ENCODE measurements at places on chromosomes 1 and 21.

DNA sequence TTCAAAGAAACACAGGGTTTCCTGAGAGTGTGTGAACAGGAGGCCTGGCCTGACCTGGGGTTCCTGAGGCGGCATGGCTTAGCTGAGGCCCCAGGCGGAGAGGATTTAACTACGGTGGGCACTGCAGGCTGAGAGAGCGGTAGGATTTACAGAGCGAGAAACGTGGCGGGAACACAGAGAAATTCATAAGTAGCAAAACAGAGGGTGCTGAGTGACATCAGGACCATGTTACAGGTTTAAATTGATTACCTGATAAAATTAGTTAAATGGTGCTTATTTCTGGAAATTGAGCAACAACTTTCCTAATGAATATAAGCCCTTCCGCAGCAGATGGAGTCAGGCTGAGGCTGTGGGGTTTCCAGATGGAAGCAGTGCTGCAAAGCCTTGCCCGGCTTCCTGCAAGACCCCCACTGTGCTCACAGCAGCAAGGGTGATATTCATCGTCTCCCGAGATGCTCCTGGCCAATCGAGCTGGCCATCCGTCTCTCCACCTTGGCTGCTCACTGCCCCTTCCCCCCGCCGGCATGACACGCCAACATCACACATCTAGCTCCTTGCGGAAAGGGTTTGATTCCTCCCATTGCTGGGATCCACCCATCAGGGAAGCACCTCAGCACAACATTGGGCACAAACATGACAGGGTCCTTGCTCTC is 69.4 kb upstream of the MORC3 start:
- DNase-seq = no peak

- DNase-seq = peak; percentile 74
These were observed 70.7 kb downstream of the PGM1 start for GRCh38 chr1:63663873-63664272.

DNA sequence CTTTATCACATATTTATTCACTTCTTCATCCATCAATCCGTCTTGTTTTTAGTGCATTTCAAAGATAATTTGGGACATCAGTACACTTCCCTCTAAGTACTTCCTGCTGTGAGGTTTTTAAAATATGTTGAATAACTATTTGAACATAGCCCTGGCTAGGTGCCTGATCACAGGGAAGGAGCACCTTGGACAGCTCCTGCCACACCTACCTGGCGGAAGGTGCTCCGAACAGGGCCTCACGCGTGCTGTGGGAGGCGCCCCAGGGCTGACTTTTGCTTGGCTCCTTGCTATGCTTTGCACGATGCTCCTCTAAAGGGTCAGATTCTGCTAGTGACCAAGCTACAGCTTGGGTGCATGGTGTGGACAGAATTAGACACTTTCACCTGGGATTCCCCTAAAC is 4.9 kb upstream of the ATXN7L2 start:
- DNase-seq = no peak

DNA sequence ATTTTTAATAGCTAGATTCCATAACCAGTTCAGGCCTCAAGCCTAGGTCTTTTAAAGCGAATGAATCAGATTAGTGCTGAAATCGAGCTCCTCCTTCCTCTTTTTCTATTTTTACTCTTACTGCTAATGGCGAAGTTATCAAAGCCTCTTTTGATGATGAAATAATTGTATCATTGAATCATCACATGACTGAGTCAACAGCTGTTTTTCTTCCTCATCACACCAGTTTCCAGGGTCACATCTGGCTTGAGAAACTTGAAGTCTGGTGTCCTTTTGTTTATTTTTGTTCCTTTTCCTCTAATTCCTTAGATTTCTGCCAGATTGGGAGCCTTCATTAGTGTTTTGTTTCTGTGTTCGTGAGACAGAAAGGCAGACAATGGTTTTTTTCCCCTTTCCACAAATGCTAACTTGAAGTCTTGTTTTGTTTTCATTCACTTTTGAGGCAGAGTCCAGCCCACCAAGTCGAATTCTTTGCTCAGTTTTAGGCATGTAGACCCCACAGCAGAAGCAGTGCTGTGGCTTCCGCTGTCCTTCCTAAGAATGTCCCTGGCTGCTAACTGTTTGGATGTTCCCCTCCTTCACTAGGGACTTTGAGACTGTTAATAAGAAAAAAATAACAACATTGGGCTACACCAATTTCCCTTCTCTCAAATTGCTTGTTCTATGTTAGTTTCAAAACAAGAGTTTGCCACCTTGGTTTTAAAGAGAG is 51.9 kb upstream of the FMOD start:
- DNase-seq = no peak

DNA sequence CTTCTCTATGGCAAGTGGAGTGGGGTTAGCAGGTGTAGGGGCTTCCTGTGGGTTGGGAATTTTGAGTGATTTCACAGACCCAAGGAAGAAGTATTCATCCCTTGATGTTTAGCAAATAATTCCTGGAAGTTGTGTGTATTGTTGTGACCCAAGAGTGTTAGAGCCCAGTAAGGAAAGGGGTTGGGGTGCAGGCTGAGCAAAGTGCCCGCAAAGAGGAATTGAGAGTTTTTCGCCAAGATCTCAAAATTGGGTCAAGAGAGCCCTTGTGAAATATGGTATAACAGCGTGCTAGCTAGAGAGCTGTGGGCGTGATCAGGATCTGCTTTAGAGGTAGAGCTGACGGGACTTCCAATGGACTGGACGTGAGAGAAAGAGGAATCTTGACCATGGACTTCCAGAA is 73.0 kb upstream of the LAPTM5 start:
- no peak for DNase-seq

DNA sequence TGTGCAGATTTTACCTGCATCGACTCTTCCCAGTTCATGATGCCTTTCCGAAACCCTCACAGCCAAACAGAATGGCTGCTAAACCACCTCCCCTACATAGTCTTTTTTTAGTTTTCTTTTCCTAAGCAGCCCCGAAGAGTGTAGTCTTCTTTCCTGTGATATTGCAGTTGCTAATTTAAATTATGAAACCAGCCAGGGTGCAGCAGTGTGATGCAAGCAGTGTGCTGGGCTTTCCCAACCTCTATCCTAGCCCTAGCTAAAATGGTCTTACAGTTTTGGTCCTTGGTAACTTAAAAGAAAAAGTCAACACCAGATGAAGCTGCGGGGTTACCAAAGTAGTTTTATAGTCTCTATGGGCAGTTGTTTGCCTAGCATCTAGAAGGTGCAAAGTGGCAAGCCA is 82.0 kb upstream of the GCLM start:
- DNase-seq = no peak

- no peak for DNase-seq
These were observed 158.4 kb upstream of the COL6A1 start for GRCh38 chr21:45823100-45823681.

- DNase-seq = peak; percentile 27
These were observed 8.4 kb downstream of the FOXE3 start for GRCh38 chr1:47424336-47424982.

DNA sequence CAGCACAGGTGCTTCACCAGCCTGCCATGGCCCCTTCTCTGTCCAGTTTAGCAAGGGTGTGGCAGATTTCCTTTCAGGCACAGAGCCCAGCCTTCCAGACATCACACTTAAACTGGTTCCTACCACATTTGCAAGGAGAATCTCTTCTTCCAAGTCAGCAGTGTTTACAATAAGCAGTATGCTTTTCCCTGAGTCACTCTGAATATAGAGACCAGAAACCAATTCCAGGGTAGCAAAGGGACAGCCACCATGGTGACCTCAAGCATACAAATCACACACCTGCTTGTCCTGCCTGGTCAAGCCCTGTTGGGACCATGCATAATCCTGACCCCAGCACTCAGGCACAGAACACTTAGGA is 8.7 kb upstream of the CBR3 start:
- DNase-seq = no peak

DNA sequence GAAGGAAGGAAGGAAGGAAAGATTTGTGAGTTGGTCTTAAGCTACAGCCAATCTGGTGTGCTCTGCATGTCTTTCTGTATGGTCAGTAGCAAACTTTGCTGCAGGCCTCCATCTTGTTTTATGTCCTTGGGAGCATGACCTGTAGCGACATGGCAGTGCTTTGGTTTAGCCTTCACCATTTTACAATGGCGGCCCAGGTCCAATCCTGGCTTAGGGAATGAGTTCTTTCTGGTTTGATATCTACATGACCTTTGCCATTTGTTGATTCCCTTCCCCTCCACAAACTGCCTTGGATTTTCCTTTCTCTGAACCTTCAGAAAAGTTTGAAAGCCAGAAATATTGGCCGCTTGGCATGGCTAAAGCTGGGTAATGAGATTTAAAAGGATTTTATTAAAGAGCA is 30.5 kb upstream of the TSPEAR start:
- DNase-seq = no peak

DNA sequence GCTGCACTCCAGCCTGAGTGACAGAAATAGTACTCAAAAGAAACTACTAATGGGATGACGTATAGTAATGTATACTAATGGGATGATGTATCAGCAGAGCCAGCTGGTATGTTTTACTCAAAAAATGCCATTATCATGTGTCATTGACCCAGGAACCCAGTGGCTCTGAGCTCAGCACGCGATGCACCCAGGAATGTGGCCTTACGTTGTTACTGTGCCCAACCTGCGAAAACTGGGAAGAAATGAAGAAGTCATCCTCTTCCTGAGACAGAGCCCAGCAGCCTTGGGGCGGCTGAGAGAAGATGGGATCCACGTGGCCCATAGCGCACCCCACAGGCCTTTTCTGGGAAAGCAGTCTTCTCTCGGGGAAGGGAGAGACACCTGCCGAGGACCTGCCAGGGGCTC is 8.8 kb downstream of the UBE2J2 start:
- DNase-seq = peak; percentile 99

GRCh38 chr1:24900486-24900849 is 29.6 kb downstream of the RUNX3 start:
- DNase-seq = no peak

DNA sequence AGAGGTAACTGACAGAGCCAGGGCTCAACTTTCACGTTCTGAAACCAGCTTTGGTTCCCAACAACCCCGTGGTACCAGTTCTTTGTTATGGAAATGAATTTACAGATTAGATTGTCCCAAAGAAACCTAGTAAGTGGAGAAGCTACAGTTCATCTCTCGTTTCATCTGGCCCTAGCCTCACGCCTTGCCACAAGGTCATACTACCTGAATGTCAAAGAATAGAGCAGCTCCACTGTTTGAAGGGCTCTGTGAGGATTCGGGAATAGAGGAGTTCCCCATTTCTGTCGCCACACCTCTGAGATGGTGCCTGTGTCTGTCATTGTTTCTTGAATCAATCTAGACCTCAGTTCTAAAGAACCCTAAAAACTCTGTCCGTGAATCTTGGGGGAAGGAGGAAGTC is 15.0 kb upstream of the CDC42 start:
- no peak for DNase-seq

DNA sequence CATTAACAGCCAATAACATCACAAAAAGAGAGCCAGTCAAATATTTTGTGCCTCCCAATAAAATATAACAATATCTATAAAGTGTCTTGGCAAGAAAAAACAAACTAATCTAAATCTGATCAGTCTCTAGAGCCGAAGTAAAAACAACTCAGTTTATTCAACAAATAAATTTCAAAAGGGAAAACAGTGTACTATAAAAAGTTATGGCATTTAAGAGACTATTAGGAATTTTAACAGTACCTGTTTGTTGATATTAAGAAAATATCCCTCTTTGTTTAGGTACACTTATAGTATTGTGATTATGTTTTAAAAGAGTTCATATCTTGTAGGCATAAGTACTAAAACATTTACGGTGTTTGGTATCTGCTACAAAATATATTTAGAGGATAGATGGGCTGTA is 36.6 kb upstream of the C1orf53 start:
- no peak for DNase-seq

- no peak for DNase-seq
These were observed 146.4 kb downstream of the FOXD2 start for GRCh38 chr1:47584249-47584648.

- DNase-seq = no peak
These were observed 332.1 kb downstream of the RRAGC start for GRCh38 chr1:38527373-38527966.

- no peak for DNase-seq
These were observed 57.2 kb upstream of the RUNX1 start for GRCh38 chr21:35106246-35106835.

GRCh38 chr21:38989379-38989744 is 183.6 kb downstream of the ETS2 start:
- DNase-seq = no peak

DNA sequence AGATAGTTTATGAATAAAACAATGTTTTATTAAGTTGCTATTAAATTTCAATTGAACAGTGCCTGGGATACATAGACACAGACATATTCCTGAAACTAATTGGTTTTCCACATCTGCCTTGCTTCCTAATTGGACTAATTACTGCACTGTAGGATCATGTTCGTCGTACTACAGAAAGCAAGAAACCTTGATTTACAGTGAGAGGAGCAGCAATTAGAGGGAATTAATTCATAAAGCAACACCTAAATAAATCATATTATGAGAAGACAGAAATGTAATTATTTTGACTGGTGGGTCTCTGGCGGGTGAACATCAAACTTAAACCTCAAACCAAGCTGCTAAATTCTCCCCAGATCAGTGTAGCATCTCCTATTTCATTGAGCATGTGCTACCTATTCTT is 124.6 kb upstream of the CAMK1G start:
- DNase-seq = no peak

DNA sequence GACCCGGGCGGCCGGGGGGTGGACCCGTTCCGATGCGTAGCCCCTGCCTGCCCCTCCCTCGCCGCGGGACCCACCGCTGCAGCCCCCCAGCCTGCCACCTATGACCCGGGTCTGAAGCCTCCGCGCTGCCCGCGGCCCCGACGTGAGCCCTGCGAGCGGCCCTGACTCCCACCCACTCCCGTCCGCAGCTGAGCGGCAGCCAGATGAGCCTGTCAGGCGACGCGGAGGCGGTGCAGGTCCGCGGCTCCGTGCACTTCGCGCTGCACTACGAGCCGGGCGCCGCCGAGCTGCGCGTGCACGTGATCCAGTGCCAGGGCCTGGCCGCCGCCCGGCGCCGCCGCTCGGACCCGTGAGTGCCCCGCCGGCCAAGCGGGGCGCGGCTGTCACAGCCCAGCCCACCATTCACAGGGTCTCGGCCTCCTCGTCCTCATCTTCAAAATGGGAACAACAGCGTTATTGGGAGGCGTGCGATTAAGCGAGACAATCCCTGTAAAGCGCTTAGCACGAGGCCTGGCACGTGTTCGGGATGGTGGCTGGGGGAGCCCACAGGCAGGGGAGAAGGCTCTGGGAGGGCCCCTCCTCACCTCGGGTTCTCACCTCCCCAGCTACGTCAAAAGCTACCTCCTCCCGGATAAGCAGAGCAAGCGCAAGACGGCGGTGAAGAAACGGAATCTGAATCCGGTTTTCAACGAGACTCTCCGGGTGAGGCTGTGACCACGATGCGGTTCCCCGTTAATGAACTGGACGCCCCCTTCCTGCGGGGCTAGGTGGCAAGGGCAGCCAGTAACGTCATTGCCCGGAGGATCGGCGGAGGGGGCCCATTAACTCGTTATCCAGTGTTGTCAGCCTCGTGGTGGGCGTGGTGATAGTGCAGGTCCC is 8.2 kb downstream of the SYTL1 start:
- DNase-seq = no peak

GRCh38 chr21:28089599-28090441 is 902.9 kb downstream of the LTN1 start:
- peak; percentile 30 for DNase-seq

DNA sequence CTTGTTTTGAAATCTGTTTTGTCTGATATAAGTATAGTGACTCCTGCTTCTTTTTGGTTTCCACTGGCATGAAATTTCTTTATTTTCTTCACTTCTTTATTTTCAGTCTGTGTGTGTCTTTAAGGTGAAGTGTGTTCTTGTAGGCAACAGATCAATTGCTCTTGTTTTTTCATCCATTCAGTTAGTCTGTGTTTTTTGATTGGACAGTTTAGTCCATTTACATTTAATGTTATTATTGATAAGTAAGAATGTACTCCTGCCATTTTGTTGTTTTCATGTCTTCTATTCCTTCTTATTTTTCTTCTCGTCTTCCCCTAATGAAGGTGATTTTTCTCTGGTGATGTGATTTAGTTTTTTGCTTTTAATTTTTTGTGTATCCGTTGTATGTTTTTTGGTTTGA is 487.7 kb upstream of the PBX1 start:
- no peak for DNase-seq
